ENCODE measurements at places on chromosomes 12 and 14.

DNA sequence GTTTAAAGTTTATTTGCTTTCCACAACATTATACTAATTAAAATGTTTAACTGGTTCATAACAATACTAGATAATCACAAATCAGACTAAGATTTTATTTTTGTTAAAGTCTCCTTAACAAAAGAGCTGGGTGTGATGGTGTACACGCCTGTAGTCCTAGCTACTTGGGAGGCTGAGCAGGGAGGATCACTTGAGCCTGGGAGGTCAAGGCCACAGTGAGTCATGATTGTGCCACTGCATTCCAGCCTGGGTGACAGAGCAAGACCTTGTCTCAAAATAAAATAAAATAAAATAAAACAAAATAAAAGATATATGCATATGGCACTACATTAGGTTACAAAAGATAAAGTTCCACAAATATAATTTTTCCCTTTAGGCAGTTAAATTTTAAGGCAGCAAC, 5.6 kb downstream of the MIS18BP1 start:
- no peak for DNase-seq

DNA sequence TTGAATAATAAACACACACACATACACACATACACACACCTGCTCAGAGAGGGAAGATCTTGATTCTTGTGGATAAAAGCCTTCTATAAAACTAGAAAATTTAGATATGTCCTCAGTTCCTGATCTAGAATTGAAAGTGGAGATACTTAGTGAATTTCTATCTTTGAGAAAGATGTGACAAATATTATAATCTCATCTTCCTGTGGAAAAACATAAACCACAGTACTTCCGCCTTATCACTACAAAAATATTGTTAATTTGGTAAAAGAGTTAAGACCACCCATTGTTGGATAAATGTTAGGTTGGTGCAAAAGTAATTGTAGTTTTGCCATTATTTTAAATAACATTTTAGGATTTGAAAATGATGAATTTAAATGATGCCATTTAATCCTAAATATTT, at the start of gene KLRK1:
Gene KLRK1, minus strand, starts transcription at position 138 of the 400 bp plus-strand sequence. CDS start 1,231 bp downstream, outside the sequence.
- DNase-seq, result no peak

- DNase-seq, result no peak
Observed at GRCh38 chr12:107378609-107379008, 285.3 kb upstream of the CRY1 start.

DNA sequence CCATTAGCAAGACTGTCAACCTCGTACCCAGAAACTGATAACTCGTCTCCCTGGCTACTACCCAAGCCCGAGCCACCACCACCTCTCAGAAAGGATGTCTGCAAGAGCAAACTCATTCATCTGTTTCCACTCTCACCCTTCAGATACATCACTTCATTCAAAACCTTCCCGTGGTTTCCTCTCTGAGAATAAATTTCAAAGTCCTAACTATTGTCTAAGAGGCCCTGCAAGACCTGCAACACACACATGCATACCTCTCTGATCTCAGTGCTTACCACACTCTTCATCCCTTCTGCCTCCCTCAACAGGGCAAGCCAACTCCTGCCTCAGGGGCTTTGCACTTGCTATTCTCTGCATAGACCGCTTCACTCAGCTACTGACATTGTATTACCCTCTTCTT, 40.6 kb downstream of the PPP1R13B start:
- no peak for DNase-seq

Measured in hematopoietic multipotent progenitor cell treated with erythropoietin and hydrocortisone succinate and interleukin-3 and kit ligand, for 17 days (in vitro differentiated cells).